AG04450 (cell line): ENCODE measurements at places on chromosomes 3 and 15. TPM values are rescaled to one million over a fixed set of nuclear protein-coding genes. Genes with fewer than 3 reads are reported as not detected.

ABTB1 gene
- 15.5 and 19.5 TPM in 2 replicates for polyA plus RNA-seq

RBPMS2 gene
- 0.88 and 1.3 TPM in 2 replicates for polyA plus RNA-seq

B3GNT5 gene
- polyA plus RNA-seq = 2.0 and 2.9 TPM in 2 replicates

CD80 gene
- polyA plus RNA-seq = not detected in 2 replicates

ECE2 gene
- not detected in 2 replicates for polyA plus RNA-seq

- DNase-seq = no peak
Measured at GRCh38 chr15:25067725-25068309, 113.0 kb downstream of the SNRPN start.

DNA sequence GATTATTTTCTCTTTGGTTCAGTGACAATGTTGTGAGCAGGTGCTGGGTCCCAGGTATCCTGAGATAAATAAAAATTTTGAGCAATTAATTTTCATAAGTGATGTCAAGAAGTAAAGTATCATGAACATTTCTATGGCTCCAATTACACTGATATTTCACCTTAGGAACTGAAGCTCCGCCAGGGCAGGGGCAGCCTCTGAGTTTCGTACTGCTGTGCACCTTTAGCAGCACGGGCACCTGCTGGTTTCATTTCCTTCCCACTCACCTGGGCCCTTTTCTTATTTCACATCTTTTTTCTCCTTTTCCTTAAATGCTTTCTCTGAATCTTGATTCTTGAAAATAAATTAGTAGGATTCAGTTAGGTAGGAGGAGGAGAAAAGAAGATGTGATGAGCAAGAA lies 1.2 kb upstream of the IL1RAP start:
- no peak for DNase-seq

DNA sequence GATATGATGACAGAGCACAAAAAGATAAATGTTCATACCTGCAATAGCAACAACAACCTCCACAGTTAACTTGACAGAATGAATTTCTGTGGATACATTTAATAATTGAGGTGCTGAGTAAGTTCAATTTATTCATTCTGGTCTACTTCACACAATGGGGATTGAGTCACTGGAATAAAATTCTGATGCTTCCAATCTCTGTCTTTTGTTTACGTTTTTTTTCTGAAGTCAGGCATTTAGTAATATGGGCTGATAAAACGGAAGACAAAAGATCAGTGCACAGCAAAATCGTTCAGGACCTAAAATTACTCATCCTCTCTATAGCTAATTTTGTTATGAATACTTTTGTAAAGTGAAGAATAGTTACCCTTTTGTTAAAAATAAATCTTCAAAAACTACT lies 565.9 kb upstream of the CCDC54 start:
- DNase-seq = peak; percentile 39

- no peak for DNase-seq
Measured at GRCh38 chr15:81530271-81530691, 156.3 kb upstream of the TMC3 start.

GRCh38 chr3:119977353-119977752 lies 116.9 kb downstream of the GSK3B start:
- DNase-seq = no peak

DNA sequence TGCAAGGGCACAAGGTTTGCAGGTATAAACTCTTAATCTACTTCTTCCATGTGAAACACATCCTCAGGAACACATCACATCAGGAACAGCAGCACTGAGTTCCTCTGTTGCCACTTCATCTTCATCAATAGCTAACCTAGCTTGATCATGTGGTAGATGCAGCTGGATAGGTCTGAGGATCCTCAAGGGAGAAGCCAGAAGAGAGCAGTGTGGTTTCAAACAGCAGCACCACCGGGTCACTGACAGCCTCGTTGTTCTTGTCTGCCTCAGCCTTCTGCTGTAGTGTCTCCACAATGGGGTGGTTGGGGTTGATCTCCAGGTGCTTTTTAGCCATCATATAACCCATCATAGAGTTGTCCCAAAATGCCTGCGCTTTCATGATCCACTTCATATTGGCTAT lies 58.8 kb downstream of the ADAM10 start:
- DNase-seq = no peak

GRCh38 chr3:12399226-12399625 lies 85.1 kb upstream of the TSEN2 start:
- no peak for DNase-seq

GRCh38 chr3:142429582-142429981 lies 18.3 kb downstream of the XRN1 start:
- no peak for DNase-seq
